ENCODE measurements at places on chromosomes 4 and X.

DNA sequence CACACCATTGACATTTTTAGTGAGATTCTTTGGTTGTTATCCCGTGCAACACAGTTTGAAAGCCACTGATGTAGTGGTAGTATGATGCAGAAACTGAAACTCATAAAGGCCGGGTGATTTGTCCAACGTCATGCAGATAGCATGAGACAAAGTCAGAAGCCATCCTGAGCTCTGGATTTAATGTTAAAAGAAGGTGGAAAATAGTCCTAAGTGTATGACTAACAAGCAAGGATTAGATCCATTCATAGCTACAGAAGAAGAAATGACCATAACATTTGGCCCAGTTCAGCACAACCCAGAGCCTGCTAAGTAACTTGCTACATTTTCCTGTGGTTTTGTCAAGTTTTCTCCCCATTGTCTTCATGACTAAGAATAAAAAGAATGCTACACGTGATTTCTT, 142.4 kb downstream of the AMELX start:
- no peak for DNase-seq

GRCh38 chr4:145935253-145936141, 3.1 kb downstream of the ZNF827 start:
- DNase-seq: no peak

DNA sequence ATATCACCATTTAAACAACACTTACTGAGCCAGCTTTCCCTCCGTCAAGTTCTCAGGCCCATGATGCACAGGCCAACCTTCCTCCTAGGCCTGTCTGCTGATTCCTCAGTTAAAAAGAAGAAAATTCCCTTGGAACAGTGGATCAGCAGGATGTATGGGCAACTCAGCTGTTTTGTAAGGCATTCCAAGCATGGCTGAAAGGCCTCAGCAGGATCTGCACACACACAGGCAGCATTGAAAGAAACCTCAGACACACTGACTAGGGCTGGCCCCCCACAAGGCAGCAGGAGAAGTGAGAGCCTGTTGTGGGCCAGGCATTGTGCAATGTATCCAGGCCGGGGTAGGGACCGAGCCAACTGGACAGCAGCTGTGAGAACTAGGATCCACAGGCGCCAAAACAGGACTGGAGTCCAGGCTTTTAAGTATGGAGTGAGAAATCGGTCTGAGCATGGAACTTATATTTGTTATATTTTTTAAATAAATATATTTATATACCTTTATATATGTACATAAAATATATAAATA, 171.4 kb downstream of the NWD2 start:
- DNase-seq: no peak

DNA sequence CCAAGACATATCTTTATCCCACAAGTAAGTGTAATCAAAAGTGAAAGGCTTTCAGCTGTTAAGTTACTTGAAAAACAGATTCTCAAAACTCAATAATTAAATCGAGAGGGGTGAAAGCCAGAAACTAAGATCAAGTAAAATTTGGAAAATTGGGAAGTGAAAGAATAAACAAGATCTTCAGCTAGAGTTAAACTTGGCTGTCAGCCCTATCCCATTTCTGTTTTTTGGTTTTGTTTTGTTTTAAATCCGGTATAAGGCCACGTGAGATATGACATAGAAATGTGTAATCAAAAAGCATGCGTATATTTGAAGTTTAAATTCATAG, 856.8 kb downstream of the STIM2 start:
- DNase-seq: no peak

- DNase-seq: no peak
These were observed 14.0 kb downstream of the DIPK2B start for GRCh38 chrX:45186643-45187026.

GRCh38 chr4:8419222-8420041, 21.1 kb downstream of the ACOX3 start:
- no peak for DNase-seq

GRCh38 chrX:75883446-75883845, 98.4 kb upstream of the MAGEE2 start:
- DNase-seq: no peak

DNA sequence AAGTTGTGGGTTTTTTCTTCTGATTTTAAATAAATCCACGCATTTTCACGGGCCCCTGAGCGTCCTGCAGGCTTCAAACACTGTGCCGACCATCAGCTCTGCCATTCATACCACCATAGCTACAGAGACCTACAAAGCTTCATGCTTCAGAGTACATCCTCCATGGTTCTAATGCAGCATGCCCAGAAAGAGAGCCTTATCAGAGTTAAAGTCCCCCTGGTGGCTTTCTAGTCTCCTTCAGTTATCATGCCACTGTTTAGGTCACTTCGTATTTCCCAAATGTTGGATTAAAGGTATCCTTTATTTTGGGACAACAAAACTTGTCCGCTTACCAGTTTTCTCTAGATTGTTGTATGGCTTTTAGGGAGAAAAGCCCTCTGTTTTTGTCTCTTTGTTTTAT, 66.7 kb upstream of the VCX2 start:
- DNase-seq: no peak

DNA sequence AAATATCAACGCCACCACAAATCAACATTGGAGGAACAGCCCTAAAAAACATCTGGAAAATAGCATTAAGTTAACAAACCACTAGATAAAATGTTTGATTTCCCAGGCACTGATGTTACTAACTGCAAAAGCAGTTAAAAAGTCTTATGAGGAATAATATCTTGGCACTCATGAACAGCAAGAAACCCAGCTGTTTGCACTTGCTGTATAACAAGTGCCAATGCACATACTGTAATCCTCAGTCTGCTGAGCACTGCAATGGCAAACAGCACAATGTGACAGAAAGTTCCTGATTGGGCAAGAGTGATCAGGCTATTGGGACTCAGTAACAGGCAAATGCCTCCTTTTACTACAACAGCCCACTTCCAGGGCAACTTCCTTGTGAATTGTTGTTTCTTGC, 20.8 kb upstream of the SEC24B start:
- no peak for DNase-seq

DNA sequence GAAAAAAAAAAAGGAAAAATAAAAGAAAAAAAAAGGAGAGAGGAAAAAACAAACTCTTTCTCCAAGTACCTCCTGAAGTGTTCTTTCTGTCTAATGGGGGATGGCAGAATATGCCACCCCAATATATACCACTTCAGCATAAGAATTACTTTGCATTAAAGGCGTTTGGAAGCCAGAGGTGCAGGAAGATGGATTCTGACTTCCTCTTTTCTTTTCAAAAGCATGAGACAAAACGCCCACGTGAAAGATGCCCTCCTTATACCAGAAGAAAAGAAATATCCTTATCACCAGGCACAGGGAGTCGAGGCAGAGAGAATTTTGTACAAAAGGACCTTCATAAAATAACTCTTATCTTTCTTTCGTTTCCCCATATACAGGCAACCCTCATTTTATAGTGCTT, 40.9 kb downstream of the COX18 start:
- no peak for DNase-seq

GRCh38 chrX:70553516-70553915, 108.9 kb downstream of the DLG3 start:
- DNase-seq: no peak

GRCh38 chrX:47873123-47873522, 36.4 kb downstream of the ZNF81 start:
- no peak for DNase-seq

- no peak for DNase-seq
These were observed 6.8 kb upstream of the FGF2 start for GRCh38 chr4:122819708-122820449.
